ENCODE measurements at places on chromosomes 4 and X.

DNA sequence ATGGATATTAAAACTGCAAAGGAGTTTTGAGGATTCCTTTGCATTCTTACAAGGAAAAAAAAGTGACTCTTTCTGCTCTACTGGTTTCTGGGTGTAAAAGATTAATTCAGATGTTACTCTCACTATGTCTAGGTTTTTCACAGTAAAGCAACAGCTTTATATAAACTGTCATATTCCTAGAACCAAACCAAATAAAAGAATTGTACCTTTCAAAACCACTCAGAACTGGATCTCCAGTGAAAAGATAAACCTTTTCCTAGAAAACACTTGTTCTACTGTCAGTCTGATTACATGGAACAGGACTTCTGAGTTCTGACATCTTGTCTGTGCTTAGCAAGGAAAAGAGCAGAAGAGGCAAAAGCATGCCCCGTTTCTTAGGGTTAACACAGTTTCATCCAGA lies 5.0 kb upstream of the PPID start:
- no peak for DNase-seq

GRCh38 chr4:55722132-55722531 lies 86.0 kb upstream of the NMU start:
- no peak for DNase-seq

GRCh38 chr4:139392797-139393196 lies 61.1 kb upstream of the RAB33B start:
- DNase-seq = no peak

GRCh38 chr4:25095837-25096236 lies 64.4 kb downstream of the SEPSECS start:
- DNase-seq = no peak

- no peak for DNase-seq
These were observed 8.9 kb downstream of the RTL5 start for GRCh38 chrX:72122621-72123337.

DNA sequence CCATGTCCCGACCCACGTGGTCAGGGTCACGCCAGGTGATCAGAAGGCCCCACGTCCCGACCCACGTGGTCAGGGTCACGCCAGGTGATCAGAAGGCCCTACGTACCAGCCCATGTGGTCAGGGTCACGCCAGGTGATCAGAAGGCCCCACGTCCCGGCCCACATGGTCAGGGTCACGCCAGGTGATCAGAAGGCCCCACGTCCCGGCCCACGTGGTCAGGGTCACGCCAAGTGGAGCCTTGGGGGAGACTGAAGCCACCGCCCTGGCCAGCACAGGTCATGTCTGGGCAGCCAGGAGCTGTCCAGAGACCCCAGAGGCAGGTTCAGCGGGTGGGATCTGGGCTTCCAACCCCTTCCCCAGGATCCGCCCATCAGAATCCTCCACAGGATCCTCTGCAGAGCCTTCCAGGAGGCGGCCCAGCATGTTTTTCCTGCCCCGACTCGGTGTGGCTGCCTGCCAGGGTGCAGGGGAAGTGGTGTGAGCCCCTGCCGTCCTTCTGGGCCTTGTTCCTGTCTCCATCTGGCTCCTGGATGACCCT lies 58.4 kb downstream of the FAM53A start:
- no peak for DNase-seq

- no peak for DNase-seq
These were observed 1.6 kb downstream of the GAB1 start for GRCh38 chr4:143338313-143338712.
